T47D (cell line): ENCODE measurements at places on chromosomes 1 and 21.

- no peak for DNase-seq
Measured at GRCh38 chr21:15495965-15496364, 233.8 kb upstream of the USP25 start.

- no peak for DNase-seq
Measured at GRCh38 chr1:114089502-114090138, 64.0 kb downstream of the SYT6 start.

GRCh38 chr1:22658385-22659163, 5.5 kb downstream of the C1QB start:
- DNase-seq = no peak

DNA sequence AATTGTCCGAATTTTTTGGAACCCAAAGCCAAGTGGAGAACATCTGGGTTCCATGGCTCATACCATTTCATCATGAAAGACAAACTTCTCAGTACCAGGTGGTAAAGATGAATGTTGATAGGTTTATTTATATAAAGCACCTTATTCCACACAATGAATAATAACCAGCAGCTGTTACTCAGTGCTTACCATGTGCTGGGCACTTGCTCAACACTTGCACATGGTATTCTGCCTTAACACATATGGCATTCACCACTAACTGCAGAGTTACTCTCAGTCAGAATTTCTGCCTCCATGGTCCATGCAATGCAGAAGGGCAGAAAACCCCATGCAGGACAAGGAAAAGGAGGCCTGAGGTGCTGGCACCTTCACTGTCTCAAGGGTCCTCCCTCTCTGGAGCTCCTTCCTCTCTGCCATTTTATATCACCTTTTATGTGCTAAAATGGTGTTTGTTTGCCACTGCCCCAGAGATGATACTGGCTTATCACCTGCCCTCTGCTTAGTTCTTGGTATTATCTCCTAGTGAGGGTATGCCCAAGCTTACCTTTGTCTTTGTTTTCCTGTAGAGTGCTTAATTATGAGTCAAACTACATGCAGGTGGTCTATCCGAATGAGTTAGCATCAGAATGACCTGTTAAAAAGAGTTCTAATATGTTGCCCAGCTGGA, 76.7 kb upstream of the ZNF326 start:
- DNase-seq = no peak

GRCh38 chr1:59410457-59410856, 113.6 kb downstream of the FGGY start:
- no peak for DNase-seq

GRCh38 chr1:151616505-151616849, 4.6 kb downstream of the SNX27 start:
- DNase-seq = no peak

- no peak for DNase-seq
Measured at GRCh38 chr1:205442051-205442725, 13.7 kb downstream of the BLACAT1 start.

DNA sequence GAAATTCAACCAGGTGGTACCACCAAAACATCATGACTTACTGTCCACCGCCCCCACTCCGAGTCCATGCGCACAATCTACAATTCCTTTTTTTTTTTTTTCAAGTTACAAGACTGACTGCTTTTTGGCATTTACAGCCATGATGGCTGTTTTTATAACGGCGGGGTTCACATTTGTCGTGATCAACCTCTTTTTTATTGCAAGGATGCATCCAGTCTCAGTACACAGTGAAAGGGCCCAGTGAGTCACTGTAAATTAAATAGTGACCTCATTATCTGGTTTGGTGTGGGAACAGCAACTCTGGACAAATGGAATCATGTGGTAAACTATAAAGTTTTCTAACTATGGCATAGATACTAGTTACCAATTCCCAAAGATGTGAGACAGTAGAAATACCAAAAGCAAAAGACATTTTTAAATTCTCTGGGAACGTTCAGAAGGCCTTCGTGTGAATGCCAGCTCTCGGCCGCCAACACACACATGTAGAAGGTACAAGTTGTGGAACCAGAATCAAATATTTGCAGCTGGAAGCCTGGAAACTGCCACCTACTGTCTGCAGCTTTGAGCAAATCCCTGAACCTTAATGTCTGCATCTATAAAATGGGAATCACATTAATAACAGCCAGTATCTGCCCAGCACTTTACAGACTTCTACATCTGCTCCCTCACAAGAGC, 4.9 kb downstream of the GLIS1 start:
- no peak for DNase-seq

DNA sequence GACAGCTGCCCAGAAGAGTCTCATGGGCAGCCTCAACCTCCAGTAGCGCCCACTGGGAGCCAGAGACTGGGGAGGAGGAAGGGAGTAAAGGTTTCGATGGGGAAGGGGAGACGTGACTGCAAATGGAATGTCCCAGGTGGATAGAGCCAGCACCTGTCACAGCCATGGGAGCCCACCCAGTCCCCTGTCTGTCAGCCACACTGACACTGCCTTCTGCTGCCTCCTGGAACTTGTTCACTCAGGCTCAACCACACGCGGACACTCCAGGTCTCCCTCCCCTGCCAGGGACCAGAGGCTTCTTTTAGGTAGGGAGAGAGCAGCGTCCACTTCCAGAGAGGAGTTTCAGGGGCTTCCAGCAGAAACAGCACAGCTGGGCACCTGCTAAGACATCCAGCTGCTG, 346.3 kb downstream of the NPHP4 start:
- DNase-seq = no peak

DNA sequence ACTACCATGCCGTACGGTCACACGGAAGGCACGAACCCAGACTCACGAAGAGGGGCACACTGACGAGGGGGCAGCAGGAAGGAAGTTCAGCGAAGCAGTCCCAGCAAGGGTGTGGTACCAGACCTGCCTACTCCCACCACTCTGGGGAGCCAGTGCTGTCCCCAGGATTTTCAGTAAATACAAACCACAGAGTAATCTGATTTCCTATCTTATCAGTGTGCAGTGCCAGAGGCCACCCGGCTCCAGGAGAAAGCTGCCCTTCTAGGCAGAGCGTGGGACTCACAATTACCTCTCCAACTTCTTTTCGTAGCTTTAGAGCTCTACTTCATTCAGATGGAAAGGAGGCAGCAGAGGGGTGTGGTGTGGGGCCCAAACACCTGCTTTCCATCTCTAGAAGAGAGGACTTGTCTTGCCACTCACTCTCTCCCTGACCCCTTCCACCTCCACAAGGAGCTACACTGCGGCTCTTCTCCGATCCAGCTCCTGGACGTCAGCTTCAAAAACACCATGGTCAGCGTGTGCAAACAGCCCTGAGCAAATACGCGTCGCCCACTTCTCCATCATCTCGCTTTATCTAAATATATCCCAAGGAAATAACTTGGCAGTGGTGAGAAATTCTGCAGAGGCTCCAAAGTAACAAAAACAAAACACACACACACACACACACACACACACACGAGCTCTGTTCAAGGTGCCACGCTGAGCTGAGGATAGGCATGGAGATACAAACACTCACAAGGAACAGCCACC, 98.5 kb downstream of the MRPL37 start:
- DNase-seq = no peak

DNA sequence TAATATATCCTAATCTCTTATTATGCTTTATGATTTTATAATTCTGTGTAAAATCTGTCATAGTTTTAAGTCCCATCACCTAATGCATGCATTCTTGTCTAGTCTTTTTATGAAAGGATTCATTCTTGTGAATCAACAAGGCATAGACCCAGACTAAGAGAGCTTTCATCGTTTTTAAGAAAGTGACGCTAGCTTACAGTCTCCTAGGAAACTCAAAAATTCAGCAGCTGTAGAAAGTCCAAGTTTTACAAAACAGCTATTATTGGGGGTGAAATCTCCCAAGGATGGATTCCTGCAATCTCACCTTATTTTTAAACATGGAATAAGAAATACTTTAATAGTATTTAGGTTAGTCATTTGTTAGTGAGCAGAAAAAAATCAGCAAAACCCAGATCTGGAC, 104.7 kb downstream of the NCAM2 start:
- DNase-seq = no peak

- no peak for DNase-seq
Measured at GRCh38 chr1:193388165-193388564, 201.8 kb upstream of the B3GALT2 start.

GRCh38 chr1:207069858-207070506, 16.9 kb downstream of the PFKFB2 start:
- no peak for DNase-seq

DNA sequence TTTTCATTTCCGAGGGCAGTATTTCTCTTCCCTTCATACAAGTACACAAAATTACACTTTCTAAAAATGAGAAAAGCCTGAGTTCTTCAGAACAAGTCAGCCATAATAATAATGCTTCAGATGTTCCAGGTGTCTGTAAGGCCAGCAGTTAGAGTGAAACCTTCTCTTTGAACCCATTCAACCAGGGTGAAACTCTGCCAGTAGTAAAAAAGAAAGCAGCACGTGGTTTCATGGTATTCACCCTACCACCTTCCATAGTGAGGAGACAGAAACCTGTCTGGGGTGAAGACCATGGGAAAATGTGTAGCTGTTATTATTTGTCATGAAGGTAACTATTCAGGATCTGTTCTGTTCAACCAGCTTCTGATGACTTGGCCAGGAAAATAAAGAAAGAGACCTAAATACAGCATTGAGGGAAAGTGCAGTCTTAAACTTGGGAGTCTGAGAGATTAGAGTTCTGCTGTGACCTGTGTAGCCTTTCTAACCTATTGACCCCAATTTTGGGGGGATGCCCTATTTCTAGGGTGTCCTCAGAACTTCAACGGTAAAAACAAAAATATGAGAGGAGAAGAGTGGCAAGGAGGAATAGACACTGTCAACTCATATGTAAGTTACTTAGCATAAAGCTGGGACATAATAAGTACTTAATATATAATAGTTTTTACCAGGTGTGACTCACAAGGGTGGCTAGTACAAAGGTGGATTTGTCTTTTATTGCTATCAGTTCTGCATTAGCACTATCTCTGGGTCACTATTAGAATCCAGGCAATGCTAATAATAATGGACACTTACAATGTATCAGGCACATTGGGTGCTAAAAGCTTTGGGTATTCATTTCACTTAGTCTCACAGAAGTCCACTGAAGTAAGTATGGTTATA, 70.0 kb upstream of the TNFSF4 start:
- no peak for DNase-seq

GRCh38 chr1:63612971-63613370, 19.8 kb downstream of the PGM1 start:
- no peak for DNase-seq

GRCh38 chr1:44950434-44950833, 36.0 kb downstream of the EIF2B3 start:
- DNase-seq = no peak

GRCh38 chr1:58885998-58886397, 102.2 kb upstream of the JUN start:
- DNase-seq = no peak

GRCh38 chr1:116389013-116389412, 16.0 kb downstream of the ATP1A1 start:
- DNase-seq = no peak

- DNase-seq = no peak
Measured at GRCh38 chr1:243638186-243638585, 211.9 kb downstream of the AKT3 start.

- DNase-seq = no peak
Measured at GRCh38 chr1:157399343-157399983, 152.9 kb downstream of the FCRL5 start.

DNA sequence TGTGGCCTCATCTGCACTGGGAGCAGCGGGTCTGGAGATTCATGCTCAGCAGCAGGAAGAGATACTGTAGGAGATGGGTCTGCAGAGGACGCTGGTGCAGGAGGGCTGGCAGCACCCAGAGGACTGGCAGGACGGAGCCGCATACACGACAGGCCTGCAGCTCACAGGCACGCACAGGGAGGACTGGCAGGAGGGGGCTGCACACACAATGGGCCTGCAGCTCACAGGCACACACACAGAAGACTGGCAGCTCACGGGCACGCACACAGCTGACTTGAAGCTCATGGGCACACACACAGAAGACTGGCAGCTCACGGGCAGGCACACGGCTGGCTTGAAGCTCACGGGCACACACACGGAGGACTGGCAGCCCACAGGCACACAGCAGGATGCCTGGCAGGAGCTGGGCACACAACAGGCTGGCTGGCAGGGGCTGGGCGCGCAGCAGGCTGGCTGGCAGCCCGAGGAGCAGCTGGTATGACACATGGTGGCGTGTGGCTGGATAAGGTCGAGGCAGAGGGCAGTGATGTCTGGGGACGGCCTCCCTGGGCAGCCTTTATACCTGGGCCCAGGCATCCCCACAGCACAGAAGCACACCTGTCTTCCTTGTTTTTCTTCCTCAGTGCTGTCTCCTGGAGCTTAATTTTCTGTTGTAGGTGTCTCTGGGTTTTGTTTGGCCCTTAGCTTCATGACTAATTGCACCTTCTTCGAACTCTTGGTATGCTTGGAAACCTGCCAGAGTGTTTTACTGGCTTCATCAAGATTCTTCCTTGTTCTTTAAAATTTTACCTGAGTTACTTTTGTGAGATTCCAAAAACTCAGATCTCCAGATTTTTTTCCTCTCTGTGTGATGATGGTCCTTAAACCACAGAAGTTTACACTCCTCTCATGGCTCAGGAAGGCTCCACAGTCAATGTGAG, at the start of gene KRTAP12-2:
Gene KRTAP12-2 (minus strand): TSS at position 527 of the 920 bp plus-strand sequence. CDS start 41 bp downstream, at position 486.
- no peak for DNase-seq

GRCh38 chr21:14762734-14763694, 216.9 kb upstream of the SAMSN1 start:
- DNase-seq = no peak

- no peak for DNase-seq
Measured at GRCh38 chr1:186735463-186735862, 55.2 kb upstream of the PTGS2 start.

- DNase-seq = no peak
Measured at GRCh38 chr21:42570362-42570761, 56.7 kb downstream of the SLC37A1 start.

- peak; percentile 64 for DNase-seq
Measured at GRCh38 chr1:214467078-214467585, 84.3 kb downstream of the PTPN14 start.

GRCh38 chr1:11613347-11613746, 40.9 kb downstream of the FBXO2 start:
- no peak for DNase-seq

GRCh38 chr1:30095051-30095450, 628.3 kb downstream of the MATN1 start:
- DNase-seq = no peak

DNA sequence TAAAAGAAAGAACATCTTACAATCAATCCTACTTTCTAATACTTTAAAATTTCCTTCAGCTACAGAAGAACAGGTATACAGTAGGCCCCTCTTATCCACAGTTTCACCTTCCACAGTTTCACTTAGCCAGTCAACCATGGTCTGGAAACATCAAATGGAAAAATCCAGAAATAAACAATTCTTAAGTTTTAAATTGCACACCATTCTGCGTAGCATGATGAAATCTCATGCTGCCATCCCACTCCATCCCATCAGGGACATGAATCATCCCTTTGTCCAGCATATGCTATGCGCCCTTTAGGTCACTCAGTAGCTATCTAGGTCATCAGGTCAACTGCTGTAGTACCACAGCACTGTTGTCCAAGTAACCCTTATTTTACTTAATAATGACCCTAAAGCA, 67.7 kb downstream of the HSF2BP start:
- DNase-seq = no peak

- no peak for DNase-seq
Measured at GRCh38 chr1:107926436-107927080, 38.4 kb downstream of the VAV3 start.

GRCh38 chr1:62688687-62689085, 500 bp upstream of the DOCK7 start:
- peak; percentile 25 for DNase-seq

- DNase-seq = no peak
Measured at GRCh38 chr1:84368441-84368840, 29.8 kb upstream of the DNASE2B start.
